Right renal pelvis (tissue), 4 donors: ENCODE measurements at places on chromosomes 3 and 15.

GRCh38 chr3:177807150-177807875 lies 610.0 kb upstream of the TBL1XR1 start:
- DNase-seq, result no peak

DNA sequence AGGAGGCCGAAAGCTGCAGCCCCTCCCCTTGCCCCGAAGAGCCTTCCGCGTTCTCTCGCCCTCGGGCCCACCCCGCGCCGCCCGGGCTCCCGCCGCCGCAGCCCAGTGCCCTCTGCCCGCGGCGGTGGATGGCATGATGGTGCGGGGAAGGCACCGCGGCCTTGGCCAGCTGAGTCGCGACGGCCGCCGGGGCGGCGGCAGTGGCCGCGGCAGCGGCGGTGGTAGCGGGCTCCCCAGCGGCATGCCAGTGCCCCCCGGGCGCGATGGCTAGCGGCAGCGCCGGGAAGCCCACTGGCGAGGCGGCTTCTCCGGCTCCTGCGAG lies 1.2 kb downstream of the TLNRD1 start:
- no peak for DNase-seq

DNA sequence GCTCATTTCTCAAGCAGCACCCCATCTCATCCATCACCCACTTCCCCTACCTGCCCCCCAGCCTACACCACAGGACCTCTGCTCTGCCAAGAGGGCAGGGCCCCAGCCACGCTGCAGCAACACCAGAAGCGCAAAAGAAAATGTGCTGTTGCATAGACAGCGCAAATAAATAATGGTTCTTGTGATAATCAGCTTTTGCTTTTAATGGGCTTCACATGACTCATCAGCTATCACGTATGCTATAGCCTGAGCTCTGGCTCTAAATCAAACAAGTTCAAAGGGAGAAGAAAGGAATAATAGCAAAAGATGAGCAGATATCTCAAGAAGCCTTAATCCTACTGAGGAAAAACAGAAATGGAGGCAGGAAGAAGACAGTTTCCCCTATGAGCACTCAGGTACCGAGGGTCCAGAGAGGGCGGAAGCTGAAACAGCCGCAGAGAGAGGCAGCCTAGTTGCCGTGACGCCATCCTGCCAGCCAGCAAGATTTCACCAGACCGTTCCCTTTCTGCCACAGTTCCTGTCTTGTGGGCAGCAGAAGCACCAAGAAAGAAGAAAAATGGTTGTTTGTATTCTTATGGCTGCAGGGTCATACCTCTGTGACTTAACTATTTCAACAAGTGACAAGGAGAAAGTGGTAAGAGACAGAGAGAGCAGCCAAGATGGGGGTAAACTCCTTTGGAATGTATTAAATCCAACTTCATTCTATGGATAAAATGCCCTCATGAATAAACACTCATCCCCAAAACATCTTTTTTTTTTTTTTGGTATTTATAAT lies 22.0 kb downstream of the RAB27A start:
- no peak for DNase-seq

DNA sequence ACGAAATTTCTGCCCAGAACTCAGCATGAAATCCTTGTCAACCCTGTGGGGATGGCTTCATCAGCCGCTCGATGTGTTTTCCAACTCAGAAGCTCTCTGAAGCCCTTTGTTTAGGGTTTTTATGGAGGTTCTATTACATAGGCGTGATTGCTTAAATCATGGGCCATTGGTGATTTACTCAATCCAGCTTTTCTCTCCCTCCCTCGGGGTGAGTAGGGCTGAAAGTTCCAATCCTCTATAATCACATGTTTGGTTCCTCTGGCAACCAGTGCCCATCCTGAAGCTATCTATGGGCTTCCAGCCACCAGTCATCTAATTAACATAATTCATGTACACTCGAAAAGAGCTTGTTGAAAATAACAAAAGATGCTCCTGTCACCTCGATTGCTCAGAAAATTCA lies 51.6 kb downstream of the GATM start:
- no peak for DNase-seq

DNA sequence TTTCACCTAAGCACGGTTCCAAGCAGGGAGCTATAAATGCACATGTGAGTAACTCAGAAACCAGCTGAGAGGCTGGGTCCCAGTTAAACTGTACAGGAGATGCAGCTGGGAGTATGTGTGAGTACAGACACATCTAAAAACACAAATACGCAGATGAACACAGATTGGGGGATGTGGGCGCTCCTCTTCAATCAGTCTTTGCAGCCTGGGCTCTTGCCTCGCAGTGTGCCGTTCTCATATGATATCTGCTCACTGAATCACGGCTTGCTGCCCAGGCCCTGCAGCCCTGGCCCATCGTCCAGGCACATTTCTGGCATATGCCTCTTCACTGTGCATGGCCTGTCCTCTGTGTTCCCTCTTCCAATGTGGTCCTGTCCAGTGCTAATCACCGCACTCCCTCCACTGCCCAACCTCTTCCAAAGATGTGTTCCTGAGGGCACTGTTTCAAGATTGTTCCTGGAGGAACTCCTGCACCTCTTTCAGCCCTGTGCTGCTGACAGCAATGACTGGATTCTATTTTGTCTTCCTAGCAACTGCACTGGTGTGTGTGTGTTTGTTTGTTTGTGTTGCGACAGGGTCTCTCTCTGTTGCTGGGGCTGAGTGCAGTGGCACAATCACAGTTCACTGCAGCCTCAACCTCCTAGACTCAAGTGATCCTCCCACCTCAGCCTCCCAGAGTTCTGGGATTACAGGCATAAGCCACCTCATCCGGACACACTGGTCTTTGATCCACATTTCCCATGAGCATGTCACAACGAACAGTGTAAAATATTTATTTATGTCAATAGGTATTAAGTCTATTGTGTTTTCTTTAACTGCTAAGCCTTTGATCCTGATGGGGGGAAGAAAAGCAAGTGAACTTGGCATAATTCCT lies 17.0 kb downstream of the CA12 start:
- no peak for DNase-seq

- no peak for DNase-seq
Observed at GRCh38 chr3:163684651-163685050, 1393.6 kb downstream of the SI start.

GRCh38 chr15:63360170-63360569 lies 21.5 kb downstream of the CA12 start:
- DNase-seq, result no peak

- no peak for DNase-seq
Observed at GRCh38 chr3:124765197-124765840, 35.1 kb downstream of the UMPS start.

DNA sequence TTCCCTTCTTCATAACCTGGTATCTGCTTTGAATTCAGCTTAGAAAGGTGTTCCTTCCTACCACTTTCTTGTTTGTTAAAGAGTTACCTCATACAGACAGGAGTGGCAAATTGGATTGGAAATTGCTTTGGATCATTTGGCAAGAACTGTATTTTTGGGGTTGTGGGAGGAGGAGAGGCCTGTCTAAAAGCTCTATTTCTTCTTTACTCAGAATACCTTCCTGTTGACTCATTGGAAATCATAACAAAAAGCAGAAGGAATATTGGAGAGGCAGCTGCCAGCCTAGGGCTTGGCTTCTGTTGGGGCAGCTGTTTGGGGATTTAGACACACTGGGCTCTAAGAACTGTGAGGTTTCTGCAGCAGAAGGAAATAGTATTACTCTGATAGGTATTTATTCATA lies 14.2 kb downstream of the IQGAP1 start:
- DNase-seq, result no peak

DNA sequence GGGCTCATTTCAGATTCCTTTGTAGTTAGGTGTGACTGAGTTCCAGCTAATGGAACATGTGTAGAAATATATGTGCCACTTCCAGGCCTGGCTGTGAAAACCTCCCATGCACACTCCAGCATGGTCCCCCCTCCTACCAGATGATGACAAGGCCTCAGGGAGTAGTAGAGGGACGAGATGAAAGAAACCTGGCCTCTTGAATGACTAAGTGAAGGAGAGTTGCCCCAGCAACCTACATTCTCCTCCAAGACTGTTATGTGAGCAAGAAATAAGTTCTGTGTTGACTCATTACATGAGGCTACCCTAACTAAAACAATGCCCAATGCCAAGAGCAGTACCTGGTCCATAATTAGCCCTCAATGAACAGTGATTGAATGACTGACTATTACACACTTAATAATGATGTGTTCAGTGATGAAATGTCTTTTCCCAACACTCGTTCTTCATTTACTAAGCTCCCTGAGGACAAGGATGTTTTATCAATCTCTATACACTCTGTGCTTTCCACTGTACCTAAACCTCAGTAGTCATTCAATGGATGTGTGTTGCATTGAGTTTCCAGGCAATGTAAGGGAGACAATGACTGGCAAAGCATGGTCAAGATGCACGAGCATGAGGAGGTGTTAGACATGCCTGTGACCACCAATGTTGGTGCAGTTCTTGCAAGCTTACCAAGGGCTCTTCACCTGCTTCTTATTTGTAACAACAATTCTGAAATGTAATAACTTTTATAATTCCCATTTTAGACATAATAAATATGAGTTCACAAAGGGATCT lies 62.0 kb upstream of the BCL6 start:
- no peak for DNase-seq

DNA sequence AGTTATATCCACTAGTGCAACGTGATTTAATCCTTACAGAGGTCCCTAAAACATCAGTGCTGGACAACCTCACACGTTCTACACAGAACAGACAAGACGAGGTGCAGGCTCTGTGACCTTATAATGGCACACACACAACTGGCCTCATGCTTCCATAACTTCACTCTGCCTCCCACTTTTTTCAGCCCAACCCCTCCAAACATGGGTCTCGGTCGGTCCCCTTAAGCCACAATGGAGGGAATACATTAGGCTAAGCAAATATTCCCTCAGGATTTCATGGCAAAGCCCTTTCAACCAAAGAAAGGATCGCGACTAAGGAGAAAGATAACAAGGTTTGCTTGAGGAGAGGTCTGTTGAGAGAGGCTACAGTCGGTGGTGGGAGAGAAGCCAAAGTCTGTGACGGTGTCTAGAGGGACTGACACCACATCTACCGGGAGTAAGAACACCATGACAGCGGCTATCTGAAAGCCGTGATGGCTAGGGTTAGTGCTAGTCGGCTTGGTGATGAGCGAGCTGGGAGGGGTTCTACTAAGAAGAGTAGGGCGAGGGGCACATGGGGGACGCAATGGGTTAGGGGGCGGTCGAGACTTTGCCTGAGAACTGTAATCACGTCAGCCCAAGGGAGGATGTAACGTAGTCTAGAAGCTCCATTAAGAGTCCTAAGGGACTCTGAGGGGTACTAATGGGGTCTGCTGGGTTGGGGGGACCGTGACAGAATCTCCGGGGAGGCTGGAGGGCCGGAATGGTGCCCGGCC lies 1.0 kb downstream of the MYO9A start:
- DNase-seq, result no peak

DNA sequence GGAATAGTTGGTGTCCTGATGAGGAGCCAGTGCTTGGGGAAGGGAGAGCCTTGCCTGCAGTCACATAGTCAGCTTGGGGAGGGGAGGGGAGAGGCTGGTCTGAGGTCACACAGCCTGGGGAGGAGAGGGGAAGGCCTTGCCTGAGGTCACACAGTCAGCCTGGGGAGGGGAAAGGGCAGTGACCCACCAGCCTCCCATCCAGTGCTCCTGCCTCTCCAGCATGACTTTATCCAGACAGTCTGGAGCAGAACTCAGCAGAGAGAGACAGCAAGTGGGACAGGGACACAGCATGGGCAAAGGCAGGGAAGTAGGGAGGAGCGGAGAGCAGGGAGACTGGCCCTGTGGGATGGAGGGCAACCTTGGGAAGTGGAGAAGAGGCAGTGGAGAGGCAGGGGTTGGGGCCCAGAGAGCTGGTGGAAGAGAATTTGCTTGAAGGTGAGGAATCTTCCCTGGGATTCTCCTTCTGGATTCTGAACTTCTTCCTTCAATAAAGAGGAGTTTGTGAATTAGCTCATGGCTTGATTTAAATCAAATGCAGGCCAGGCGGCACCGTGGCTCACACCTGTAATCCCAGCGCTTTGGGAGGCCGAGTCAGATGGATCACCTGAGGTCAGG lies 64.5 kb downstream of the CORO2B start:
- DNase-seq, result no peak

DNA sequence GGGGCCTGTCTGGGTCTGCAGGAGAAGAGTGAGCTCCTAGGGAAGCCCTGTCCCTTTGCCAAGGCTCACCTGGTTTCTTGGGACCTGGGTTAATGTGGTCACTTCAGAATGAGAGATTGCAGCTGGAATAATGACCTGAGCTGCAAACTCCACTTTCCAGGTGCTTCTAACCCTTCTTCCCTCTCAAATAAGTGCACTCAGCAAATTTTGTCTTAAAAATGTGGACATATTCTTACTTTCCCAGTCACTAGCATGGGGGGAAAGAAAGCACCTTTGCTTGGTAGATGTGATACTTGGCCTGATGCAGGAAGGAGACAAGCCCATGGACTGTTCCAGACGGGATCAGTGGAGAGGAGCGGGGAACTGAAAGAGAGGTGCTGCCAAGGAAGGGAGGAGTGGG lies 38.9 kb upstream of the CDCP1 start:
- DNase-seq, result no peak

- DNase-seq, result no peak
Observed at GRCh38 chr3:5445676-5446201, 258.2 kb downstream of the EDEM1 start.

DNA sequence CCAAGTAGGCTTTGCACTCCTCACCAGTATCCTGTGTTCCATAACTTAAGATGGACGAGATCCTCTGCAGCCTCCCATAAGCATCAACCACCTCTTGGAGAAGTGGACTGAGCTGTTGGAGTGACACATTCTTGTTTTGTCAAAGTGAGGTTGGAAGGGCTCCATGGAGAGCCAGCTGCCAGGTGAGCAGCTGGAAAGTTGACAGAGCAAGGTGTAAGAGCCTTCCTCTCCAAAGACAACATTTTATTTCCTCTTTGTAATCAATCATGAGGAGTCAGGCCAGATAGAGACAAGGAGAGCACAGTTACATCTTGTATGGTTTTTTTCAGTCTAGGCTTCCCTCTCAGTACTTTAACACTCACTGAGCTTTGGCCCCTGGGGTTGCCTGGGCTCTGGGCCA lies 5.1 kb downstream of the ABI3BP start:
- no peak for DNase-seq

- no peak for DNase-seq
Observed at GRCh38 chr3:49617390-49618013, 56.6 kb upstream of the APEH start.

- DNase-seq, result no peak
Observed at GRCh38 chr15:101499863-101500713, 10.6 kb upstream of the PCSK6 start.

- no peak for DNase-seq
Observed at GRCh38 chr3:13318626-13319470, 101.3 kb downstream of the NUP210 start.

DNA sequence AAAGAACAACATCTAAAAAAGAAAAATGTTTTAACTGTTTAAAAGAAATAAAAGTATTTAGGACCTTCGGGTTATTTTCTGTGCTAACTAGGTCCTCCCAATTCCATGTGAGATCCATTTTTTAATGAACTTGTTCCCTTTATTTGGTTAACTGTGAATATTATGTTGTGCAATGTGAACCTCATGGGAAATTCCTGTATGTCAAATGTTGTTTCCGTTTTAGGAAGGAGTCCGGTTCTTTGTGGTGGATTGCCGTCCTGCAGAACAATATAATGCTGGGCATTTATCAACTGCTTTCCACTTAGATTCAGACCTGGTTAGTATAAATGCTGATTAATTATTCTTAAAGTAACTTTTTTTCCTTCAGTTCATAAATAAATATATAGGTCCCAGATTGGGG lies 35.5 kb upstream of the NIT2 start:
- no peak for DNase-seq

GRCh38 chr15:89429986-89430385 lies 66.4 kb downstream of the RHCG start:
- DNase-seq, result no peak
